WTC11 (cell line): ENCODE measurements at places on chromosomes 11 and 22.

- DNase-seq = no peak
Observed at GRCh38 chr11:12434325-12434654, 56.9 kb downstream of the PARVA start.

GRCh38 chr11:35553831-35554230 lies 28.4 kb upstream of the PAMR1 start:
- no peak for DNase-seq

DNA sequence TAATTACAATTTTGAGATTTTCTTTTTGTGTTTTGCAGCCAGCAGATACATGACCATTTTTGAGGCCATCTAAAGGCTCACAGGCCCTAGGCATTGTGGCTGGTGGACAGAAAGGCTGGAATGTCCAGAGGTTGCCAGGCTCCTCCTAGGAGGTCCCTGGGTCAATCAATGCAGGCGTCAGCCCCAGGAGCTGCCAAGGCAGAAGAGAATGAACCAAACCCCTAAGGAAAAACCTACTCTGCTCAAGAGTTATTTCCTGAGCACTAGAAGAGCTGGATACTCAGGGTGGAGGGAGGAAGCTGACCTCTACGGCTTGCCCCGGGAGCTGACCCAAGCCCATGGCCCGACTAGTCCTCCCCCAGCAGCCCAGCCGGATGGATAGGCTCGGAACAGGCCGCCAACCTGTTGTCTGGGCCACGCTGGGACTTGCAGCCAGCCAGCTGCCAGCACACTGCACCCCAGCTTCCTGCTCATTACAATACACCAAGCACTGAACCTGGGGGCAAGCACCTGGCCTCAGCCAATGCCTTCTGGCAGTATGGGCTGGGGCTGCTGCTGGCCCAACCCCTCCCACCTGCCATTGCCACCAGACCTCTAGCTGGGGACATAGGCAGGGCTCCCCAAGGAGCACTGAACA lies 5.7 kb upstream of the SCGB1A1 start:
- DNase-seq = no peak

DNA sequence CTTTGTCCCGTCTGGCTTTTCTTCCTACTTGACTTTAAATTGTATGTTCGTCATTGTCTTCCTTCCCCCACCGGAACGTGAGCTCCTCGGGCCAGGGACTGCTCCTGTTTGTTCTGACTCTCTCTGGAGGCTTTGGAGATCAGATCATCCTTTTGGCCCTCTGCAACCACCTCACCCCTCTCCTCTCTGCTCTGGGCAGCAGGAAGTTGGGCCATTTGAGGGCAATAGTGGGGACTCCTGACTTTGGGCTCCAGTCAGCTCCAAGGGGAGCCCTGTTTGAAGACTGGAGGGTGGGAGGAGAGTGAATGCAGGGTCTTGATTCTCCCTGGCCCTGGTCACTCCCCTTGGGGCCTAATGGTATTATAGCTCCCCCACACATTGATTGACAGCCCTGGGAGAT lies 186.3 kb upstream of the B3GAT1 start:
- DNase-seq = no peak

DNA sequence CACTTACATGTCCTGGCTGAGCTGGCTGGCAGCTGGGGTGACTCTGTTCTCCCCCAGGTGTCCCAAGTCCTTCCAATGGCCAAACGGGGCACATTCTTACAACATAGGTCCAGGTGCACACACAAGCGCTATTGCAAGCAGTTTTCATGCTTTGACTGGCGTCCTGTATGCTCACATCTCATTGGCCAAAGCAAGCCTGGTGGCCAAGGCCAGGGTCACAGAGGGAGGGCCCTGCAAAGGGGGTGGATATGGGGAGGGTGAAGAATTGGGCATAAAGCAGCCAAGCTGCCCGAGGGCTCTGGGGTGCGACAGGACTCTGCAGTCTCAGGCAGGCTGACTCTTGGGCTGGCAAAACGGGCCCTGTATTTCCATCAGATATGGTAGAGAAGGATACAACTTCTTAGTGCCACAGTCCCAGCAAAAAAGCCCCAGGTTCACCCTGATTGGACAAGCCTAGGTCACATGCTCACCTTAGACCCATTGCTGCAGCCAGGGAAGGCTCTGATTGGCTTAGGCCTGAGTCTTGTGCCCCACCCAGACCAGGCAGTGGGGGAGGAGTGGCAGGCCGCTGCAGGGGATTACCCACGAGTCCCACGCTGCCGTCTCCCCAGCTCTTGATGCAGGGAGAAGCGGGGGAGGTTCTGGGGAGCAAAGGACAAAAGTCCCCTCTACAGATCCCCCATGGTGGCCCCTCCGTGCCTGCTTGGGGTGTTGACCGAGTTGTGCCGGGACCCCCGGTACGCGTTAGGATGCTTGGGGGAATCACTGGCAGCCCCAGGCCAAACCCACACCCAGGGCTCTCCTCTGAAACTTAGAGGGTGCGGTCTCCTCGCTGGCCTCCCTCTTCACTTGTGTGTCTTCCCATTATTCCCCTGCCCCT lies 110.8 kb downstream of the ARHGAP8 start:
- peak; percentile 32 for DNase-seq

DNA sequence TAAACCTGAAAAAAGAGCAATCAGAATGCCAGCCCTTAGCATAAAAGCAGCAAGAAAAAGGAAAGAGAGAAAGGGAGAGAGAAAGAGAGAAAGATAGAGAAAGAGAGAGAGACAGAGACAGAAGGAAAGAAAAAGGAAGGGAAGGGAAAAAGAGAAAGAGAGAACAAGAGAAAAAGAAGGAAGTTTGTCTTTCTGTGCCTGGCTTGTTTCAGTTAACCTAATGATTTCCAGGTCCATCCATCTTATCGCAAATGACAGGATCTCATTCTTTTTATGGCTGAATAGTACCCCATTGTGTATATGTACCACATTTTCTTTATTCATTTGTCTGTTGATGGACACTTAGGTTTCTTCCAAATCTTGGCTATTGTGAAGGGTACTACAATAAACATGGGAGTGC lies 230.8 kb downstream of the GUCY1A2 start:
- no peak for DNase-seq

DNA sequence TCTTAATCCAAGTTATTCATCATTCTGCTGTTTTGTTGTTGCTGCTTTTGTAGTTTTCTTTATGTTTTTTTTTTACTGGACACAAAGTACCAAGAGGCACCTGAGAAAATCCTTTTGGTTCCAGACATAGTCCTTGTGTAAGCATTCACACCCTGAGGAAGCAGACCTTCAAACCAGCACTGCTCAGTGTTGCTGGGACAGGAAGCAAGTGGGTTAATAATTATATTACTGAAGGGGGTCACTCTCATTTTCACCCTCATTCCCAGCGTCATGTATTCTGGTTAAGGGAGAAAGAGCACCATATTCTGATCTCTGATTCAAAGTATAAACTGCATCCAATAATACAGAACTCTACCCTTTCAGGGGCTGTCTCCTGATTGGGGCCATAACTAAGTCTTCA lies 5.9 kb upstream of the ALKBH3 start:
- no peak for DNase-seq

DNA sequence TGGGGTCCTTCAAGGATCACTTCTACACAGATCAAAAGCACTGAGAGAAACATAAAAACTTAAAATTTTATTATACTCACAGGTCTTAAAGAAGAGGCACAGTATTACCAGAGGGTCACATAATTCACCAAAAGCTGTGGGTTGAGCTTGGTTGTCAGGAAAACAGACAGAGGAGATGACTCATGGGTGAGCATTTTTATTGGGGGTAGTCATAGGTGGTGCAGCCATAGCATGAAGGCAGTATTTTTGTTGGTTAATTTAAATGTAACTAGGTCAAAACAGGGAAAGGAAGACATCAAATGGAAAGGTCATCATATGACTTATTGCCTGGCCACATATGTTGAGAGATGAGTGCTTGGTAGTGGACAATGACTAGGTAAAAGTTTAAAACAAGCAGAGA lies 24.2 kb downstream of the OR5B17 start:
- no peak for DNase-seq

- DNase-seq = no peak
Observed at GRCh38 chr11:126136507-126136906, 73.8 kb upstream of the CDON start.

DNA sequence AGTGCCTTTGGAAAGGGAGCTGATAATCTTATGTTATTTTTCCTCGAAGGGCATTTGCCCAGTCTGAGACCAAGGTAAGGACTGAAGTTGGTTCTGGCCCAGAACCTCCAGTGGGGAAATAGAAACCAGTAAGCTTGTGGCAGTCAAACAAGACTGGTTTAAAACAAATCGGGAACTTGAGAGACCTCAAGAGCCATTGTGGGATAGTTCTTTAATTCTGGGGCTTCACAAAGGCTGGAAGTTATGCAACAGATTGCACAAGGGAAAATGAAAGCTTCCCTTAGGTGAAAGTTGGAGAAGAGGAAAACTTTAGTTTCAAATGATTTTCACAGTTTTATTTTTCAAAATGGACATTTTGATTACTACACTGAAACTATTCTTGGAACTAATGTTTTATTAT lies 33.5 kb upstream of the RAB38 start:
- no peak for DNase-seq

DNA sequence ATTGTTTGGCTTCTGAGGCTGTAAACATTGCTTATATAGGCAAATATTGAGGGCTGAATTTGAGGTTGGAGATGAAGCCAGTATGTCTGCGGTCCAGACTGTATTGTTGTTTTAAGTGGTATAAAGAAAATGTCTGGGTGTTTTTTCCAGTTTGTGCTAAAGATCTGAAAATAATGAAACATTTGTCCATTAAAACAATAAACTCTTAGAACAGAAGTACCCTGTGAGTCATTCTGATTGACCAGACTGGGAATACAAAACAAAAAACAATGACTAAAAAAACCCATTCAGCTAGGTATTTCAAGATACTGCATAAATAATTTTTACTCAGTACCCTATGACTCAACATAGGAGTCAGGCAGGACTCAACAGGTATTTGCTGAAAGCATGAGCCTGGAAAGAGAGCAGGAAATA lies 20.4 kb downstream of the ALKBH8 start:
- no peak for DNase-seq

GRCh38 chr22:23088199-23088604 lies 17.9 kb downstream of the GNAZ start:
- peak; percentile 39 for DNase-seq

- DNase-seq = peak; percentile 53
Observed at GRCh38 chr11:119709638-119710346, 19.2 kb downstream of the NECTIN1 start.

DNA sequence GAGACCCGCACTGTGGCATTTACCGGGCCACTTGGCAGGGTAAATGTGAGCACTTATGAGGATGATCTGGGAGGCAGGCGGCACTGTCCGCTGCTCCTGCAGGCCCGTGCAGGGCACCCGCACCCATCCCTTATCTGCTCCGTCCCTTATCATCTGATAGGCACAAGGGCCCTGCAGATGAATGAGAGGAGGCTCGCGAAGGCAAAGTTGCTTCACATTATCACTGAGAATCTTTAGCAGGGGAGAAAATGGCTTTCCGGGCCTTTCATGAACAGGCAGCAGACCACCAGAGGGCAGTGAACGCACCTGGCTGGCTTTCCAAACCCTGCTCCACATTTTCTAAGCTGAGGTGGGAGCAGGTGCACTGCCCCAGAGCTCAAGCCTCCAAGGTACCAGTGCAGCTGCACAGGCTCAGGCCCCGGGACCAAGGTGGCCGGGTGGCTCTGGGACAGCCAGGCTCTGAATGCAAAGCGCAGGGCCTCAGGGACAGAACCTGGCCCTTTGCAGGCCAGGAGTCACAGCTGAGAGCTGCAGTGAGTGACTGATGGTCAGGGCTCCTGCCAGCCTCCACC lies 165.6 kb downstream of the SHANK2 start:
- peak; percentile 76 for DNase-seq

GRCh38 chr11:94586546-94586945 lies 19.4 kb downstream of the PIWIL4 start:
- DNase-seq = no peak

DNA sequence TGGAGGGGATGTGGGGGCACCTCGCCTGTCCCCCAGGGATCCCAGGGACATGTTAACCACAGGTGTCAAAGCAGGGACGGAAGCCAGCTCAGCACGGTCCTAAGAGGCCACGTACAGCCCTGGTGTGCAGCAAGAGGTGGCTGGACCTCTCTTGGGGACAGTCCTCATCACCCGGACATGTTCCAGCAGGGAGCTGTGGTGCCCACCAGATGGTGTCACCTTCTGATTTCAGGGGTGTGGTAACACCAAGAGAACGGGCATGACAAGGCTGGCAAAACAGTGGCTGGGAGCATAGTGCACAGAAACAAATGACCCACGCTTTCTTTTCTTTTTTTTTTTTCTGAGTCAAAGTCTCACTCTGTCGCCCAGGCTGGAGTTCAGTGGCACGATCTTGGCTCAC lies 25.6 kb upstream of the COMT start:
- no peak for DNase-seq

GRCh38 chr22:26894766-26895485 lies 237.5 kb downstream of the MIAT start:
- no peak for DNase-seq

DNA sequence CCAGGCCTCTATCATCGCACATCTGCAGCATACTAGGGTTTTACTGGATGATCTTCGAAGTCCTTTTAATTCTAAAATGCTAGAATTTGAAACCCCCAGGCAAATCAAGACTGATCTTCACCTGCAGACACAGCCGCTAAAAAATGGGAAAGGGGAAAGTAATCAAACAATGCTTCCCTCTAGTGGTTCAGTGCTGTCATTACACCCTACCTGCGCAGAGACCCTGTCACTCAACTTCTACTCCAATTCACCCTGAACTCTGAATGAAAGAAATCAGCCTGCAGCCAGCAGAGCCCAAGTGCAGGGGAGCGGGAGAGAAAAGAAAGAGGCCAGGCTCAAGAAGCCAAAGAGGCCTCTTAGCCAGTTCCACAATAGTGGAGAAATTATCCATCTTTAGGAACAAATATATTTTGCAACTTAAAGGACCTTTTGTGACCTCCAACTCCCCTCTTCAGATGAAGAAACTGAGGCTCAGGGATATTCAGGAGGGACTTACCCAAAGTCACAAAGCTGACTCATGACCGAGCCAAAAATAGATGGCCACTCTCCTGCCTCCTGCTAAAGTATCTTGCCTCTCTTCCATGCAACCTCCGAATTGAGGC lies 33.0 kb downstream of the SERGEF start:
- DNase-seq = peak; percentile 41

DNA sequence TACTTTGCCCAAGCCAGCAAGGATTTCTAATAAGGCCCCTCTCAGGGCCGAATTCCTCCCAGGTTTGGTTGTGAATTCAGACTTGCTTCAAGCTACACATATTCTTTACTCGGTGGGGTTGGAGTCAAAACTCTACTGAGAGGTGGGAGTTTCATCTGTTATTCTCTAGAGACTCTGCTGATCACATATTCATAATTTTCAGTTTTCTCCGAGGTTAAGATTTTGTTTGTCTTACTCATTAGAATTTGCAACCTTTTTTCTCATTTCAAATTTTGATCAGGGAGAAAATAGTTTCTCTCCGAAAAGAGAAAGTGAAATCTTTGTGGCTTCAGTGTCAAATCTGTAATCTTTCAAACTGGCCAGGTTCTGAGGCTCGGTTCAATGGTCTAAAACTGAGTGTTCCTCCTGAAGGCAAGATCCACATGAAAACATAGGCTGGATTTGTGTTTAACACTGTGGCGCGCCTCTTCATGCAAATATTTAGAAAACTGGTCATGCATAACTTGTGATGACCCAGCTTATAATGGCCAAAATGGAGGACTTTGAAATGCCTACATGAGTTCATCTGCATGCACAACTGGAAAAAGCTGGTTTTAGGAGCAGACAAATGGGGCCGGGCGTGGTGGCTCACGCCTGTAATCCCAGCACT lies 21.5 kb upstream of the GSTP1 start:
- DNase-seq = no peak
